NCI-H774 (cell line): ENCODE measurements at places on chromosomes 13 and 19.

DNA sequence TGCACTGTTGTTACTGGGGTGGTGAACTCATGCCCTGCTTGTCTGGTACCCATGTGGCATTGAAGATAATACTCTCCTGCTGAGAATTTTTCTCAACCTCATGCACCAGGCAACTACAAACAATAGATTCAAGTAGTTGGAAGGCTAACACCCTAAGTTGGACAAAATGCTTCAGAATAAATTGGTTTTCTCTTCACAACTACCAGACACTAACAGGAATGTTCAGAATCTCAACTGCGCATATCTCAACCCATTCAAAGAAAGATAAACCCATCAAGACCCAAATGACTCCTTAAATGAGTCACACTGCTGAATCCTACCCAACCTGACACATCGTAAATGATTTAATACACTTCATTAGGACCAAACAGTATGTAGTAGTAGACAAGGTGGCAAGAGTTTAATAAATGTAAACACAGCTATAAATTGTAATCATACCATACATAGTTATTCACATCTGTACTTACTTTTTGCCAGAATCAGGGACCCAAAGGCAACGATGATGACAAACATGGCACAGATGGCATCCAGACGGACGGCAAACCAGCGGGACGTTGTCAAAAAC, 227.4 kb downstream of the ABCC4 start:
- DNase-seq = no peak

- no peak for DNase-seq
Observed at GRCh38 chr19:4337906-4338440, 654 bp downstream of the STAP2 start.

- no peak for DNase-seq
Observed at GRCh38 chr13:27043013-27043412, 128.6 kb downstream of the USP12 start.

- DNase-seq = no peak
Observed at GRCh38 chr13:73057284-73058063, 1.3 kb upstream of the KLF5 start.

DNA sequence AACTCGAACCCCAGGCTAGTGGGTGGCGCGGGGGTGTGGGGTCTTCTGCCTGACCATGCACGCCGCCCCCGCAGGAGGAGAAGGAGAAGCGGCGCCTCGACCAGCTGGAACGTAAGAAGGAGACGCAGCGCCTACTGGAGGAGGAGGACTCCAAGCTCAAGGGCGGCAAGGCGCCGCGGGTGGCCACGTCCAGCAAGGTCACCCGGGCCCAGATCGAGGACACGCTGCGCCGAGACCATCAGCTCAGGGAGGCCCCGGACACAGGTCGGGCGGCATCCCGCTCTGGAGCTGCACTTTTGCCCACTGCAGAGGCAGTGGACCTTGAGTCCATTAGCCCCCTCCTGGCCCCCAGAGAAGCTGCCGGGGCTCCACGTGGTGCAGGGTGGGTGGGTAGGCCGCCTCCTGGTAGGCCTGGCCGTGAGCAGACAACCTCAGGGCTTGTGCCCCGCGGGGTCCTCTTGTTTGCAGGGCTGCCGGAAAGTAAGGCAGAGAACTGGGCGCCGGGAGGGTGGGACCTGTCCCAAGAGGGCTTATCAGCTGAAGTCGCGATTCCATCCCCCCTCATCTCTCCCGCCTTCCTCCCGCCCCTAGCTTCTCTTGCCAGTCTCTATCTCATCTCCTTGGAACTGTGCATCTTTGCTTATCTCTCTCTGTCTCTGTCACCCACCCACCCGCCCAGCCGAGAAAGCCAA, 9.9 kb downstream of the CCDC124 start:
- no peak for DNase-seq

DNA sequence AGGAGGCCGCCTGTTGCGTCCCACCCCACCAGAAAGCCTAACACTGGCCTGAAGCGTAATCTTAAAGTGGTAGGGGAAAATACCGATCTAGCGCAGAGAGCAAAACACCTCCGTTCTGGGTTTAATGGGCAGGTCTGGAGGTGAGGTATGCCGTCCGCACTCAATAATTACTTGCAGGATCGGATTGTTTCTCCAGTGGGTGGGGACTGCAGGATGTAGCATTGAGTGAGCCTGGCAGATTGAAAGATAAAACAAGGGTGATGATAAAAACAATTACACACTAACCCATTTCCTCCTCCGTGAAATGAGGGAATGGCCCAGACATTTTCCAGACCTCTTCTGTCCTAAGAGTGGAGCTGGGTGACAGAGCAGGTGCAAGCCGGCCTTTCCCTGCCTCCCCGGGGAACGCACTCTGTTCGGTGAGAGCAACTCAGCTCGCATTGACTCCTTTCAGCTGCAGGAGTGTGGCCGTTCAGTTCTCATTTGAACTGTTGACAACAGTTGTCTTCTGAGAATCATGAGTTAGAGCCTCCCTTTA, 110.2 kb upstream of the DOCK9 start:
- no peak for DNase-seq

GRCh38 chr13:110305949-110306339, 1.0 kb downstream of the COL4A1 start:
- peak; percentile 34 for DNase-seq

DNA sequence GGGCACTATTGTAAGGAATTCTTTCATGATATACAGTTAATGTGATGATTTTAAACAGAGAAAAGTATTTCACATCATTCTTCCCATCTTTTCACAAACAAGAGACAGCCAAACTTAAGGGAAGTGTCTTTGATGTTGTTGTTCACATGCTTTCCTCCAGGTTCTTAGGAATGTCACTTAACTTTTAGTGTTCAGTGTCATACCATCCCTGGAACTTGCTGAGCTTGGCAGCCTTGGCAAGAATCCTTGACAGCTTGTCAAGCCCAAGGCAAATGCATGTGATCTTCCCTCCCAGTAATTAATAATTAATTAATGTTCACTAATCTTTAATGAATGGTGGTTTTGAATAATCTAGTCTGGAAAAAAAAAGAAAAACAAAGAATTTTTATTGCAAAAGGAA, 727.9 kb upstream of the PRR20A start:
- no peak for DNase-seq

DNA sequence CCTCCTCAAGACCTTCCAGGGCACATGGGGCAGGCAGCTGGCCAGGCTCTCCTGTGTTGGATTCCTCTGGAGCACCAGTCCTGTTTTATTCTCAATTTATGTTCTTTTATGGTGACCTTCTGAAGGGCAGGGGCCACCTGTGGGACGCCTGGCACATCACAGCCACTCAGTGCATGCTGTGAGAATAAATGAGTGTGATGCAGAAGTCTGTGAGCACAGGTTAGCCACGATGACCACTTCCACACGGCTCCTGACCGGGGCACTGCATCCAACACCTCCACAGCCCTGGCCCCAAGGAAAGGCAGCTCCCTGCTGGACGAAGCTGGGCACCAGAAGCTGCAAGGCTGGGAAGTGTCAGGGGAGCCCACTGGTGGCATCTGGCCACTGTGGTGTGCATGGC, 122.8 kb downstream of the CRYL1 start:
- DNase-seq = no peak

DNA sequence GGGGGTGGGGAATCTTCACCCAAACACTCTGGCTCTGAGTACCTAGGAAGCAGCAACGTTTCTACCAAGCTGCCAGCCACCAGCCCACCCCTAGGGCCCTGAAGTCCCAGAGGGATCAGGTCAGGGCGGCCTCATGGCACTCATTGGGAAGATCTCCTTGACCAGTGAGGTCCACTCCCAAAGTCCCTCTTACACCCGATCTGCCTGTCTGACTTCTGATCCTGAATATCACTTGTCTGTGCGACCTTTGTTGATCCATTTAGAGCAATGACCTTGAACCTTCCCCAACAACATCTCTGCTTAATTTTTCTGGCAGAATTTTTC, 2.1 kb upstream of the GNA15 start:
- no peak for DNase-seq

- no peak for DNase-seq
Observed at GRCh38 chr13:97302611-97303010, 80.5 kb downstream of the MBNL2 start.

GRCh38 chr13:45384474-45385174, 33.5 kb downstream of the SLC25A30 start:
- DNase-seq = no peak

- DNase-seq = no peak
Observed at GRCh38 chr19:5001615-5002014, 32.7 kb downstream of the KDM4B start.

DNA sequence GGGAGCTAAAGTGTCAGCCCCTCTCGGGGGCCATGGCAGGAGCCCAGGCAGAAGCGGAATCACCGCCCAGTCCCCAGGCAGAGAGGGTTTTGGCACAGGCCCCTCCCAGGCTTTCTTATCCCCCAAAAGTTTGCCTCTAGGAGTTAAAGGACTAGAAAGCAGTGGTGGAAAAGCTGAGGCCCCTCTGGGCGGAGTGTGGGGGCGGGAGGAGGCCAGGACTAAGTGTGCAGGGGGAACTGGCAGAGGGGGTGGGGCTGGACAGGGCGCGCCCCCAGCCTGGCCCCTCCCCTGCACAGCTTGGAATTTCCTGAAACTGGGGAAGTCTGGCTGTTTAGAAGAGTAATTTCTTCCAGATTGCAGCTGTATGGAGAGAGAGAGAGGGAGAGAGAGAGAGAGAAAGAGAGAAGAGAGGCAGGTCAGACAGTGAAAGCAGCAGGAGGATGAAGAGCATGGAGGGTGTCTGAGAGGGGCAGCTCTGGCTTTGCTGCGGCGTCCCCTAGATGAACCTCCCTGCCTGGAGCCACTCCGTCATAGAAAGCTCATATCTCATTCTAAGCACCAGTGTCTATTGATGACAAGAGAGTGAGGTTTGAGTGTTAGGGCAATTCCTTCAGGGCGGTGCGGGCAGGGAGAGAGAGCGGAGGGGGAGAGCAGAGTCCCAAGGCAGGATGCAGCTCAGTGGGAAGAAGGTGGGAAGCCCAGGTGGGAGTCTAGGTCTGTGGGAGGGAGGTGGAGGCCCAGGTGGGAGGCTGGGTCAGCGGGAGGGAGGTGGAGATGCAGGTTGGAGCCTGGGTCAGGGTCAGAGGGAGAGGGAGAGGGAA, at the start of gene CDC42EP5:
Gene CDC42EP5, minus strand, starts transcription at position 226 of the 821 bp plus-strand sequence. CDS start 7,749 bp downstream, outside the sequence.
- no peak for DNase-seq
